ENCODE measurements at places on chromosomes 16 and 17. TPM values are rescaled to one million over a fixed set of nuclear protein-coding genes. Genes with fewer than 3 reads are reported as not detected.

GRCh38 chr17:56505154-56505756 is 88.2 kb upstream of the NOG start:
- no peak for DNase-seq

DNA sequence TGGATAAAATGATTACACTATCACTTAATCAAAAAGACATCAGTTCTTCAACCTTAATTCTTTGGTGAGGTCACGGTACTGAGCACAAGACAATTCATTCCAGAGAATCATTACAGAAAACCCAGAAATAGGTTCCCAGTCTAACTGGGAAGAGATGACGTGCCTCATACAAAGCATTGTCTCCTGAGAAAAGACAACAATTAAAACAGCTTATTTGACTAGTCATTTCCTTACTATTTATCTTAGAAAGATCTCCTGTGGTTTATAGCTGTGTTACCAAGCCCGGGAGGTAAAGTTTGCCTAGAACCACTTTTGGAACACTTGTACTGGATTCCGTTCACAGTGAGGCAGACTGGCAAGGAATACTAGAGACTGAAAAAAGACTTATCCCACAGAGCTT is 5.1 kb downstream of the PHF12 start:
- no peak for DNase-seq

GRCh38 chr17:42843358-42843934 is 934 bp upstream of the AOC2 start:
- peak; percentile 64 for DNase-seq

GRCh38 chr16:17470182-17470907 is 415 bp downstream of the XYLT1 start:
- peak; percentile 23 for DNase-seq

- DNase-seq: peak; percentile 22
Observed at GRCh38 chr17:29043539-29044145, 701 bp downstream of the PIPOX start.

DNA sequence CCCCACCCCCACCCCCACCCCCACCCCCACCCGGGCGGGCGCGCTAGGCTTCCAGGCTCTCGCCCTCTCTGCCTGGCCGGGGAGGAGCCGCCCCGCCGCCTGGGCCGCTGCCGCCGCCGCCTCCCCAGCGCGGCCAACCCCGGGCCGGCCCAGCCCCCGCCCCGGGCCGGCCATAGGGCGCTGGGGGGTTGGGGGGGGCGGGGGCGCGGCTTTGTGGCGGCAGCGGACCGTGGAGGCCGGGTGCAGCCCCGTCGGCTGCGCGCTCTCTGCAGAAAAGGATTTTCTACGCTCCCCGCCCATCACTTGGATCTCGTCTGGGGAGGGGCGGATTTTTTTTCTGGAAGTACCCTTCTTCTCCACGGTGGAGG is 230.9 kb downstream of the MRTFB start:
- DNase-seq: peak; percentile 81

The TNFRSF13B gene
- not detected for total RNA-seq

The OR4D1 gene
- total RNA-seq: not detected

The SLC35G6 gene
- not detected for total RNA-seq

Data from body of pancreas (tissue), 4 donors.